ENCODE measurements at places on chromosomes 5 and 9.

- no peak for DNase-seq
Observed at GRCh38 chr9:34563262-34563661, 26.3 kb downstream of the CNTFR start.

DNA sequence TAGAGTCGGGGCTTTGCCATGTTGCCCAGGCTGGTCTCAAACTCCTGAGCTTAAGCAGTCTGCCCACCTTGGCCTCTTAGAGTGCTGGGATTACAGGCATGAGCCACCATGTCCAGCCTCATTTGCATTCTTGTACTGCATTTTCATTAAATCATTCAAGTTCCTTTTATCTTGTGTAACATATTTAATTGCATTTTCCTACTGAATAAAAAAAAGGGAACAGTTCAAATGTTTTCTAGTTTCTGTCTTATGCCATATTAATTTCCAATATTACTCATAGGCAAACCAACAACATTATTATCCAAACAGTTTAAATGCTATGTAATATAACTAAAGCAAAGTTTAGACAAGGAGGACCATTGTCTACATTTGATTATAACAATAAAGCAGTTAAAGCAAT is 6.1 kb downstream of the SLC31A1 start:
- DNase-seq = no peak

GRCh38 chr5:126878085-126878484 is 101.1 kb downstream of the LMNB1 start:
- no peak for DNase-seq

DNA sequence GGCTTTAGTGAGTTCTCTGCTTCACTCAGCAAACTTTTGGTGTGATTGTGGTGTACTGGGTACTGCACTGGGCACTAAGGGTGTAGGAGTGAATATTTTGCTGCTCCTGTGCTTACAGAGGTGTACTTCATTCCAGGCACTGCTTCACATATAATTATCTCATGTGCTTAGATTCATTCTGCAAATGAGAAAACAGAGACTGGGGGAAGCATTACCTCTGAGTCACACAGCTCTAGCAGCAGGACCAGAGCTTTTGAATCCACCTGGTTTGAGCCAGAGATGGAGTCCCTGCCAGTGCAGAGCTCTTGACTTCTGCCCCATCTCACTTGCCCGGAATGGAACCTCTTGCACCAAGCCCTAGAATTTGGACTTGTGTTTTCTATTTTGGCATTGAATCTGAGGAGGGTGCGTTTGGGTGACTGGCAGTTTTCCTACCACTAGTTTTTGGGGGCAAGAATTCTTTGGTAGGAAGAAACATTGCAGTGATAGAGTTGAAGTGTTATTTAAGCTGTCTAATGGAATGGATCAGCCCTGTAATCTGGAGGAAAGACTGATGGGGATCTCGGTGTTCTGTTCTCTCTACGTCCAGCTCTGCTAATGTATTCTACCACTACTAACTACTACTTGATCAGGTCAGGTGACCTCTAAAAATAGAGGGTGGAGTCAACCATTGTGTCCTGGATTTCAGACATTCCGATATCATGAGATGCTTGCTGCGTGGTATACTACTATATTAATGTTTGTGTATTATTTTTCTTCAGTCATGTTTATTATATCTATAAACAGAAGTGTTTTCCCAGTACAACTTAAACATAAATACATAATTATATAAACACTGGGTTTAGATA is 2.5 kb downstream of the ARHGAP26 start:
- DNase-seq = no peak

- DNase-seq = no peak
Observed at GRCh38 chr9:88880199-88880598, 111.1 kb upstream of the S1PR3 start.

- DNase-seq = no peak
Observed at GRCh38 chr9:128163523-128164306, 3.6 kb downstream of the BBLN start.

DNA sequence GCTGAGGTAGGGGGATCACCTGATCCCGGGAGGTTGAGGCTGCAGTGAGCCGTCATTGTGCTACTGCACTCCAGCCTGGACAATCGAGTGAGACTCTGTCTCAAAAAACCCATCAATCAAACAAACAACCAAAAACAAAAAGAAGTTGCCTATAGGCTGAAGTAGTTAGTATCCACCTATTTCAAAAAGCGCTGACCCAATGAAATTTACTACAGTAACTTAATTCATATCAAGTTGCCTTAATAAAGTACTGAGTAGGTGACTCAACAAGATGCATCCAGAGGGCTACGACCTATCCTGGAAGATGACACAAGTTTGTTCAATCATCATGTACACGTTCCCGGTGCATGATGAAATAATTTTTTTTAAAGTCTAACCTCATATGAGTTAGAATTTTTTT is 648.6 kb upstream of the DMAC1 start:
- DNase-seq = no peak

DNA sequence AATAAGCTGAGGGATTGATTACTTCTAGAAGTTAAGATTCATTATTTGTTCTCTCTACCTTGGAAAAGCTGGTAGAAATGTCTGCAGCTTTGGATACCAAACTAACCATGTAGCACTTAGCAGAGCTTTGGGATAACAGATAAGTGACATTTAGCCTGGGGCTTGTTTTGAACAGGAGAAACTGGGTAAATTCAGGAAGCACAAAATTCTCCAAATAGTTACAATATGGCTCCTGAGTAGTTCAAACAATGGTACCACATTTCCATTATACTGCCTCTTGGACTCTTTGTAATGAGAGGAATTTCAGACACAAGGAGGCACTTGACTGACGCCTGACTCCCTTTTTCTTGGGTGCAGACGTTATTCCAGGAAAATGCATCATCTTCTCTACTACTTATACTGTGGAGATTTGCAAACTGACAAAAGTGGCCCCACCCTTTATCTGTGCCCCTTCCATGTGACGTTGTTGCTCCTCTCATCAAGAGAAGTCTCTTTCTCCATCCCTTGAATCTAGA is 22.5 kb downstream of the PRUNE2 start:
- no peak for DNase-seq

DNA sequence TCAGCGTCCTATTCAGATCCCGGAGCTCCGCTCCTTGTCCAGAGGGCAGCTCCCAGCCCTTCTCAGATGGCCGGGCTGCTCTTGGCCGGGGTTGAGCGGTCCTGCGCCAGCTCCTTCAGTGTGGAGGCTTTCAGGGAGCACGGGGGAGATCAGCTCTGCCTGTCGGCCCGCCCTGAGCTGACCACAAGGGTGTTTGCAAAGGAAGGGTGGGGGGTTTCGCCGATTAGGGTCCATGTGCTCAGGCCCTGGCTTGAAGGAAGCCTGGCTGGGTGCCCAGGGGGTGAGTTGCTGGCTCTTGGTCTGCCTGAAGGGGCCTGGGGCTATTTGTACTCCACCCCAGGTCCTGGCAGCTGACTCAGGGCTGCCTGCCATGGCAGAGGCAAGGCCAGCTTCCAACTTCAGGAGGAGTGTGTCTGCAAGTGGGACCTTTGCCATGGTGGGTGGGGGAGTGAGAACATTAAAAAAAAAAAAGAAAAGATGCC is 250.1 kb upstream of the KLF4 start:
- no peak for DNase-seq

DNA sequence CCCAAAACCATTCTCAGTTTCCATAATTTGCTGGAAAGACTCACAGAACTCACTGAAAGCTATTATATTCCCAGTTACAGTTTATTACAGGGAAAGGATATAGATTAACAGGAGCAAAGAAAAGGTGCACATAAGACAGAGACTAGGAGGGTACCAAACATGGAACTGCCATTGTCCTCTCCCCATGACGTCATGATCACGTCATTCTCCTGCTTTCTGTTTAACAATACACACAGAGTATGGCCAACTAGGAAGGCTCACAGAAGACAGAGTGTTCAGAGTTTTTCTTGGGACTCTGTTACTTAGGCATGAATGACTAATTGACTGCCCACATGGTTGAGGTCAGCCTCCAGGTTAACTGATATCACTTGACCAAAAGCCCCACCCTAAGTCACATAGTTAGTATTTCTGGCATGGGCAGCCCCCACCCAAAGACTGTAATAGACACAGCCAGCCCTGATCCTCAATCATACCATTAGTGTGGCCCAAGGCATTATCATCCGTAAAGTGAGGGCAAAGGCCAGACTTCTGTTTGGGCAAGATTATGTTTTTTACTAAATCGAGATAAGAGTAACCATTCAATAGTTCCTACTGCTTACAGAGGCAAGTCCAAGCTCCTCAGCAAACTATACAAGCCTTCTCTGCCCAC is 353.5 kb upstream of the POU5F2 start:
- DNase-seq = no peak

DNA sequence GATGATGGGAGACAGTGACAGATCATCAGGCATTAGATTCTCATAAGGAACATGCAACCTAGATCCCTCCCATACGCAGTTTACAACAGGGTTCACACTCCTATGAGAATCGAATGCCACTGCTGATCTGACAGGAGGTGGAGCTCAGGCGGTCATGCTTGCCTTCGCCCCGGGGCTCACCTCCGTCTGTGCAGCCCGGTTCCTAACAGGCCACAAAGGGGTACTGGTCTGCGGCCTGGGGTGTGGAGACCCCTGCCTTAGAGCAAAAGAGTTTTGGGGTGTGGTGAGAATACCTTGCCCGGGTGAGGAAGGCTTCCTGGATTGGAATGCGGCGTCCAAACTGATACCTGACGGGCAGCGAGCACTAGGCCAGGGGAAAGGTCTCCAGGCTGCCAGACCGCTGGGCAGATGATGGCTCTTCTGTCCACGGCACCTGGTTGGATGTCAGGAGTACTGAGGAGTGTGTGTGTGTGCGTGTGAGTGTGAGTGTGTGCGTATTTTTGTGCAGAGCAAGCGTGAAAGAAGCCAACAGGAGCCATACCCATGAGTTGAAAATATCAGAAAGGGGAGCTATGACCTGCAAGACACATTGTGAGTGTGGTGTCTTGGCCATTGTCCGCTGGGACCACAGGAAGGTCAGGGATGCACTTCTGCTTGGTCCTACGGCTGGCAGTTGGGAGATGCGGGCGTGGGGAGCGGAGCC is 55.4 kb downstream of the ACER2 start:
- DNase-seq = no peak

DNA sequence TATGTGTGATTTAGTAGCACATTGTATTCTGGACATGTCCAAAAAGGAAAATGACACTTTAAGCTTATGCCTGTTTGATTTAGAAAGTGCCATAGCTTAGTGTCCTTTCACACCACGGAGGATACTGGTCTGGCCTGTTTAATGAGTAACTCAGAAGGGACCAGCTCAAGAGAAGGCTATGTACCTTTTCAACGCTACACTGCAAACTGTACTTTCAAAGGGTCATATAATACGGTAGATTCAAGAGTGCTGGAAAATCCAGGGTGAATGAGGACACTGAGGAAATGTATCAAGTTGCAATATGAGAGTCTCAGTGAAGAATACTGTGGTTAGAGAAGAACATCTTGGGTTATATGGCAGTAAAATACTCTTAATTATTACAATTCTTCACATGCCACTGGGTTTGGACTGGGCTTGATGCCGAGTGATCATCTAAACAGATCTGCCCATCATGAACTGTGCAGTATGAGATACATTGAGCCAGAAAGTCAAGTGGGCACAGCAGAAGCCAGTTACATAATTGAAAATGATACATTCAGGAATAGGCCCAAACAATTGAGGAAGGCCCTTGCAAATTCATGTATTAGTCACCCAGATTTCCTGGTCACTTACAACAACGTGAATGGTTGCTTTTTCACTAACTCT is 1211.5 kb upstream of the CDH9 start:
- DNase-seq = no peak

- no peak for DNase-seq
Observed at GRCh38 chr5:52824827-52825226, 37.1 kb downstream of the ITGA1 start.

- DNase-seq = no peak
Observed at GRCh38 chr5:2256691-2257280, 374.1 kb upstream of the IRX4 start.

GRCh38 chr9:84615544-84615943 is 54.0 kb upstream of the NTRK2 start:
- DNase-seq = no peak

- DNase-seq = no peak
Observed at GRCh38 chr9:126532951-126533925, 80.5 kb upstream of the LMX1B start.

DNA sequence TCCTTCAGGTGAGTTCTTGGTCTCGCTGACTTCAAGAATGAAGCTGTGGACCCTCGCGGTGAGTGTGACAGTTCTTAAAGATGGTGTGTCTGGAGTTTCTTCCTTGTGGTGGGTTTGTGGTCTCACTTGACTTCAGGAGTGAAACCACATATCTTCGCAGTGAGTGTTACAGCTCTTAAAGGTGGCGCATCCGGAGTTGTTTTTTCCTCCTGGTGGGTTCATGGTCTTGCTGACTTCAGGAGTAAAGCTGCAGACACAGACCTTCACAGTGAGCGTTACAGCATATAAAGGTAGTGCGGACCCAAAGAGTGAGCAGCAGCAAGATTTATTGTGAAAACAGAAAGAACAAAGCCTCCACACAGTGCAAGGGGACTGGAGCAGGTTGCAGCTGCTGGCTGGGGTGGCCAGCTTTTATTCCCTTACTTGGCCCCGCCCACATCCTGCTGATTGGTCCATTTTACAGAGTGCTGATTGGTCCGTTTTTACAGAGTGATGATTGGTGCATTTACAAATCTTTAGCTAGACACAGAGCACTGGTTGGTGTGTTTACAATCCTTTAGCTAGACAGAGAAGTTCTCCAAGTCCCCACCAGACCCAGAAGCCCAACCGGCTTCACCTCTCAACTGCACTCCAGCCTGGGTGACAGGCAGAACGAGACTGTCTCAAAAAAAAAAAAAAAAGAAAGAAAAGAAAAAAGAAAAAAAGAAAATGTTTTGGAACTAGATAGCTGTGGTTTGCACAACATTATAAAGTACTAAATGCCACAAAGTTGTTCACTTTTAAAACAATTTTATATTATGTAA is 9.1 kb upstream of the ERMP1 start:
- DNase-seq = no peak

GRCh38 chr9:98332405-98332831 is 77.0 kb upstream of the TBC1D2 start:
- DNase-seq = no peak

- no peak for DNase-seq
Observed at GRCh38 chr5:168464214-168464613, 22.1 kb upstream of the RARS1 start.

GRCh38 chr5:127599320-127599719 is 49.6 kb upstream of the CTXN3 start:
- DNase-seq = no peak

GRCh38 chr5:65480306-65480865 is 1.3 kb downstream of the ADAMTS6 start:
- DNase-seq = no peak

- no peak for DNase-seq
Observed at GRCh38 chr5:111280282-111280951, 56.2 kb downstream of the CAMK4 start.

- DNase-seq = no peak
Observed at GRCh38 chr5:18024542-18024941, 390.3 kb downstream of the TAF11L14 start.

DNA sequence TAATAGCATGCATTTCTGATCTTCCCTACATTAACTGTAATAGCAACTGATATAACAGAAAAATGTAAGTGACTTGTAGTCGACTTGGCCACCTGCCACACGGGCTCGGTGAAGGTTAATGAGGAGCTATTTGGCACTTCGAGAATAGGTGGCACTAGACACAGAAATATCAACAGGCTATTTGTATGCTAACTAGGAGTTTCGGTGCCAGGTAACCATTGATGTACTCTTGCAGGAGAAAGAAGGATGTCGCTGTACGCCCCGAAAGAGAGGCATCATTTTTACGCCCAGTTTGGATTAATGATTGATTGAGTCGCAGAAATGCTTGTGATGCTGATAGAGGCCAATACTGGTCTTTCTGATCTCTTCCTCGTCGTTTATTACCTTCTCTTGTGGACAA is 516 bp upstream of the DMRT2 start:
- DNase-seq = no peak

GRCh38 chr9:109035684-109036423 is 22.6 kb upstream of the CTNNAL1 start:
- DNase-seq = no peak
